ENCODE measurements at places on chromosomes 11 and 22. TPM values are rescaled to one million over a fixed set of nuclear protein-coding genes. Genes with fewer than 3 reads are reported as not detected.

The NLRP6 gene
- 0.24 TPM for polyA plus RNA-seq

The OR8G5 gene
- not detected for polyA plus RNA-seq

The PGA5 gene
- 1.0 TPM for polyA plus RNA-seq

The RBMXL2 gene
- polyA plus RNA-seq: 0.10 TPM

The EIF3F gene
- polyA plus RNA-seq: 283 TPM

The OR4C5 gene
- not detected for polyA plus RNA-seq

The TNNI2 gene
- polyA plus RNA-seq: not detected

- no peak for DNase-seq
Measured at GRCh38 chr11:17531636-17532113, 12.5 kb downstream of the USH1C start.

- no peak for DNase-seq
Measured at GRCh38 chr22:41619979-41620588, 759 bp downstream of the DESI1 start.

DNA sequence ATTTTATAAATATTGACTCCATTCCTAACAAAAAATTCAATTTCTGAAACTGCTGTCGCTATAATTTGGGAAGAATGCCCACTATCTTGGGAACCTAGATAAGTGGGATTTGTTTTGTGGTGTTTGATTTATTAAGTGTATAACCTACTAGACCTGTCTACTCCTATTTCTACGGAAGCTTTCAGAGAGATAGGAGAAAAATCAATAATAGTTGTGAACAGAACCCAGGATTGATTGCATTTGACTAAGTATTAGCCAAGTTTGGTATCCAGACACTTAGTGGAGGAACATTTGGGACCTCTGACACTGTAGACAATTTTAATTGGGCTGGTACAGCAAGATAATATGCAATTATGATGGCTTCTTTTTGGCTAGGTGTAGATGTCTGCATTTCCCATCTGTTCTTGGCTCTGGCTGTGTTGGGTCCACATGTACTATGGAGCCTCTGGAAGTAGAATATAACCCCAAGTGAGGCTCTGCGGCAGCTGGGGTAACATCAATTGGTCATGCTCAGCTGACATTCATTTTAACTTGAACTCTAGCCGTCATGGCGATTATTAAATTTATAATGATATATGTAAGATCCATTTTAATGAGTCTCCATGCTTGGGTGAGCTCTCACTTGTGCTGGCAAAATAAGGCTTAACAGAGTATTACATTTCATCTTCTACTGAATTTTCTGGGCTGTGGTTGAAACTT is 111.5 kb upstream of the E2F8 start:
- DNase-seq: no peak

DNA sequence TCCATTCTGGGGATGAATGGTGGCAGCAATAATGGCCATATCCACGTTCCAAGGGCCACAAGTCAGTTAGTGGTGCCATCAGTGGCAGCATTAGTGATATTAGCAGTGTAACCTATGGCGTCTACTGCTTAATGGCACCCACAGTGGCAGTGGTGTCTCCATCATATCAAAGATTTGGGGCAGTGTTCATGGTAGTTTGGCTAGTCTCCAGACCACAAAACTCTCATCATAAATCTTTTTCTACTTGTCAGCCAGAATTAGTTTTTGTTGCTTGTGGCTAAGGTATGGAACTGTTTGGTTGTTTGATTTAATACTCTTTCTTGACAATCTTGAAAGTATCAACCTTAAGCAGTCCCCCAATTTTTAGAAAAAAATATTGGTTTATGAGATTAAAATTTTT is 45.1 kb upstream of the DEUP1 start:
- DNase-seq: no peak

DNA sequence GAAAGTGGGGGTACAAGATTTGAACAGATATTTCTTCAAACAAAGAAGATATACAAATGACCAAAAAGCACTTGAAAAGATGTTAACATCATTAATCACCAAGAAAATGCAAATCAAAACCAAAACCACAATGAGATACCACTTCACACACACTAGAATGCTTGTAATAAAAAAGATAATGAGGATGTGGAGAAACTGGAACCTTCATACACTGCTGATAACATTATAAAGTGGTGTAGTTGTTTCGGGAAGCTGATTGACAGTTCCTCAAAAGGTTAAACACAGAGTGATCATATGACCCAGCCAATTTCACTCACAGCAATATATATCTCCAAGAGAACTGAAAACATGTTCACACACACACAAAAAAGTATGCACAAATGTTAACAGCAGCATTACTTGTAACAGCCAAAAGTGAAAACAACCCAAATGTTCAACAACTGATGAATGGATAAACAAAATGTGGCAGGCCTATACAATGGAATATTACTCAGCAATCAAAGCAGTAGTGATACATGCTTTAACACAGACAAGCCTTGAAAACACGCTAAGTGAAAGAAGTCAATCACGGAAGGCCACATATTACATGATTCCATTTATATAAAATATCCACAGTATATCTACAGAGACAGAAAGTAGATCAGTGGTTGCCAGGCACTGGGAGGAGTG is 15.1 kb downstream of the PITPNB start:
- no peak for DNase-seq

GRCh38 chr11:27178859-27179258 is 138.2 kb downstream of the BBOX1 start:
- DNase-seq: no peak

- DNase-seq: no peak
Measured at GRCh38 chr11:65355776-65356393, 1.3 kb downstream of the TIGD3 start.

DNA sequence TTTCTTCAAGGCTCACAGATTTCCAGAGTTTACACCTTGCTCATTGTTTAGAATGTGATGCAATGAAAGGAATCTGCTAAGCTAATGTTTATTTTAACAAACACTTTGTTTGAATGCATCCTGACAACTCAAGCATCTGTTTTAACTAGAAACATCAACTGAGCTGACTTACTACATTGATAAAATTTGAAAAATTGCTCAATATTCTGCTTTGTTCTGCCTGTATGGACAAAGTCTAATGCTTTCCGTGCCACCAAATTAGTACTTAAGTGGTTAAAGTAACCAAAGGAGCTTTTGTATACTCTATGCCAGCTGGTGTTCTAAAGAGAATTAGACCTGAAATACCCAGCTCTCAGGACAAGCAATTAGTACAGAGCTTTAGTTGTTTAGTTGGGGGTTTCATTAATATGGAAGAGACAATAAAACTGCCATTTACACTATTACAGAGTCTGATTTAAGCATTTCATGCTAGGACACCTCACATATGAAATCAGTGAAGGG is 105.2 kb downstream of the MAML2 start:
- no peak for DNase-seq

GRCh38 chr11:107842412-107843100 is 16.0 kb downstream of the SLC35F2 start:
- no peak for DNase-seq

DNA sequence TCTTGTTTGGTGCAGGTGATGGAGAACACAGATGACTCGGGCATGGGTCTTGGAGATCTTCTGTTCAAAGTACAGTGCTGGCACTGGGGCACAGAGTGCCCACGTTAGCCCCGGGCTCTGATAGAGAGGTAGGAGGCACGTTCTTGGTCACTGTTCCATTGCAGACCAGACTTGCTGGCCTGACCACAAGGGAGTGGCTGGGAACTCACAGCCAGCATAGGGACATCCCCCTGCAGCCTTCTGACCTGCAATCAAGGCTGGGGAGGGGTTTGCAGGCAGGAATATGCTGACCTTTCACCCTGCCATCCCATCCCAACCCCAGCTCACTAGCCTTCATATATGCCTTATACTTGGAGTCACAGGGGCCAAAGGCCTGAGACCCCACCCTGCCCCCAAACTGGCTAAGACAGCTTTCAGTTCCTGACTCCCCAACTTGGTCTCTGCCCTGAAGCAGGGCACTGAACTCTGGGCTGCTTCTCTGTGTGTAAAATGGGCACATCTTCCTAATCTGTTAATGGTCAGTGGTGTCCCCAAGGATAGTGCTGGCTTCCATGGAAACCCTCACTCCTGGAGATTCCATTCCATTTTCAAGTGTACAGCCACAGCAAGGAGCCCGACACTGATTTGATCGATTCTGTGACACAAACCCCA is 4.6 kb downstream of the MRPL49 start:
- no peak for DNase-seq

DNA sequence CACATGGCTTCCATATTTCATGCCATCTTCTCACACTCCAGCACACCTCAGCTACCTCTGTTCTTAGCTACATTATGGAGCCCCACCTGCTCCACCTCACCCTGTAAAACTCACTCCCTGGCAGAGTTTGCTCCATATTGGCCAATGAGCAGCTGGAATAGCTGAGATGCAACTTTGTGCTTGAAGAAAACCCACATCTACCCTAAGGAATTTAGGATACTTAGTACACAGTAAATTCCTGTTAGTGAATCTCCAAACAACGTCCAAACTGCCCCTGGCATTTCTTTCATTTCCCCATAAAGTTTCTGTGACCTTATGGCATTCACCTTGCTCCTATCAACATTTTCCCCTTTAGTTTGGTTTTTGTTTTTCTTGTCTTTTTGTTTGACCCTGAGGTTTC is 2.2 kb upstream of the VWCE start:
- DNase-seq: no peak

- no peak for DNase-seq
Measured at GRCh38 chr22:47690166-47690565, 927.7 kb downstream of the TBC1D22A start.

DNA sequence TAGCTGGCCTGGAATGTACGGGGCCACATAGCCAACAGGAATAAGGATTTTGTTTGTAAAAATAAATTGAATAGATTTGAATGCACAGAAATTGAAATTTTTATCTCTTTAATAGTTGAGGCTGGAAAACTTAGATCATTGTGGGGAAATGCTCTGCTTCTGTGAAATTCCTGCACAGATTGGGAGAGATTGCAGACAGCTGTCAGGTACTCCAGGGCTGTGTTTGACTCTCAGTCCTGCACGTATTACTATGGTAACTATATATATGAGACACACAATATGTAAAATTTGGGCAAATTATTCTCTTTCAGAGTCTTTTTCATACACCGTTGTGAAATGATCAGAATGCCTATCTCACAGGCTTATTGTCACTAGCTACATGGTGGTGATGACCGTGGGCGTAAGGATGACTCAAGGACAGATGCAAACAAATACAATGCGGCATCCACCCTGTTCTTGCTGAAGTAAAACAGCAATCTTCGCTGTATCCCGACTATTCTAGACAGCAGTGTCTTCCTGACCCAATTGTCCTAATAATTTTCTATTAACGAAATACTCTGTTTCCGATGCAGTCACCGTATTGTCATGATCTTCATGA is 79.4 kb downstream of the ZC3H12C start:
- no peak for DNase-seq

- no peak for DNase-seq
Measured at GRCh38 chr22:27754247-27754887, 47.2 kb downstream of the MN1 start.

DNA sequence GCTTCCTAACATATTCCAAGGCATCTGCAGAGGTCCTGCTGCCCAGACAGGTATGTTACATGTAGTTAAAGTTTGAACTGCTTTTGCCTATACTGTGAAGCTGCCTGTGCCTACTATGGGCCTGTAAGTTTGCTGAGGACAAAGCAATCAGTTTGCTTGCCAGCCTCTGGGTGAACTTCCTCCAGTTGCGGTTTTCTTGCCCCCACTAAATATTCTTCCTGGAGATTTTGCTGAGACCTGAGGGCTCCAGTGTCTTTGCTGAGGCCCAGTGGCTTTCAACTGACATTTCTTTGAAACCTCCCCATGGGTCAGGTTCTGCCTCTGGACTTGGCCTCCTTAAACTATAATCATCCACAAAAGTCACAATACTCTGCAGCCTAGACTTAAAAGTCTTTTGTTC is 29.6 kb upstream of the MMP20 start:
- no peak for DNase-seq

GRCh38 chr22:48534395-48534958 is 1293.2 kb downstream of the BRD1 start:
- no peak for DNase-seq
